ENCODE measurements at places on chromosomes 7 and 10.

DNA sequence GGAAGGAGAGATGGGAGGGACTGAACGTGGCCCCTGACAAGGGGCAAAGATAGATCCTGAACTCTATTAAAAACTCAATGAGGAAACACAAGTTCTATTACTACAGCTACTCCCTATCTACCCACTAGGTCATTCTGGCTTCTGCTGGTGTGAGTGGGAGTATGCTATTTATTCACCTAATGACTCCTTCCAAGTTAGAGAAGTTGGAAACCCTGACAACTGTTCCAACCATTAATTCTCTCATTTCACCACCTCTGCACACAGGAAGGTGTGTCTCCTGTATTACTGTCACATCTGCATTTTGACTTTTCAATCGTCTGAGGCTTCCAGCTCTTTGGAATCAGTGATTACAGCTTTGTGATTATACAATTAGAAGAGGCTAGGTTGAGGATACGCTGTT lies 169.4 kb upstream of the ADO start:
- DNase-seq = peak; percentile 61

- no peak for DNase-seq
These were observed 13.2 kb downstream of the POM121L12 start for GRCh38 chr7:53048638-53049037.

GRCh38 chr10:102731222-102731800 lies 12.4 kb upstream of the WBP1L start:
- no peak for DNase-seq

GRCh38 chr10:100731407-100732240 lies 13.8 kb upstream of the PAX2 start:
- no peak for DNase-seq

DNA sequence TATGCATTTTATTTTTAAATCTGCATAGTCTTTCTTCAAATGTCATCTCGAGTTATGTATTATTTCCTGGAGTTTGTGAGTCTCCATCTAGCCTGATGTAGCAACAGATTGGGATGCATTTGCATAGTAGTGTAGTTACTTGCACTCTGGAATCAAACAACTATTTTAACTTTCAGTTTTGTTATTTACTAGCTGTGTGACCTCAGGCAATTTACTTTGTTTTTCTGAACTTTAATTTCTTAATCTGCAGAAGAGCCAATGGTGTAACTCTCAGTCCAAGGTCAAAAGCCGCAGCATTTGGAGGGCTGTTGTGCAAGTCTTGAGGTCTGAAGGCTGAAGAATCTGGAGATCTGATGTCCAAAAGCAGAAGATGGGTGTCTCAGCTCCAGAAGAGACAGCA lies 175.8 kb upstream of the SORCS1 start:
- no peak for DNase-seq

- no peak for DNase-seq
These were observed 591.1 kb downstream of the SDK1 start for GRCh38 chr7:3892157-3892556.

- DNase-seq = peak; percentile 54
These were observed 28.7 kb upstream of the USP6NL start for GRCh38 chr10:11639849-11640764.

- DNase-seq = no peak
These were observed 15.5 kb upstream of the FAM3C start for GRCh38 chr7:121411597-121411979.

DNA sequence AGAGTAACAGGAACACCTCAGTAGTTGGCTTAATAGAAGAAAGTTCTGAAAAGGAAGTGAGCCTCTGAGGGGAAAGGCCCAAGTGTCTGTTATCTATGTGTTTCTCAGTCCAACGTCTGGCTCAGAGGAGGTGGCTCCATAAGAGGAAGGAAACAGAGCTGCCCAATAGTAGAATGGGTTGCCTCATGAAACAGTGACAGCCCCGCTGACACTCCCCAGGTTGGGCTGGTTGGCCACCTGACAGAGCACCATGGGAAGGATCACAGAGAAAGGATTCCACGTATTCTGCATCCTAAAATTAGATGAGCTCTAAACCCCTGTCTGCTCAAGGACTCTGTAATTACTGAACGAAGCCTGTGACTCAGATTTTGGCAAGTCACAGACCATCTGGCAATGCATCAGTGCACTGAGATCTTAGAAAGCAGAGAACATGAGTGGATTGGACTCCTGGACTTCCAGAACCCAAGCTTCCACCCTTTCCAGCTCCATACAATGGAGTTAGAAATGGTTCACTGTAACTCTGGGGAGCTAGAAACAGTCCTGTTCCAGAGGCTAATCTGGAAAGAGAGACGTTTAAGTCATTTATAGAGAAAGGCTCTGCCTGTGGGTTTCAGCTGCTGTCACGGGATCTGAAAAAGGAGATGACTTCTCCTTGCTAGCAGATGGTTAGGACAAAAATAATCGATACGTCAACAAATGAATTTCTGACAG lies 2.9 kb downstream of the PKD2L1 start:
- DNase-seq = peak; percentile 81

- no peak for DNase-seq
These were observed 110.7 kb downstream of the VIPR2 start for GRCh38 chr7:159033956-159034355.

- peak; percentile 5 for DNase-seq
These were observed 272.0 kb downstream of the HPSE2 start for GRCh38 chr10:98963608-98964007.

- no peak for DNase-seq
These were observed 11.4 kb upstream of the LRRC61 start for GRCh38 chr7:150311711-150312110.

- DNase-seq = no peak
These were observed 588.6 kb upstream of the MKI67 start for GRCh38 chr10:128714644-128715415.

DNA sequence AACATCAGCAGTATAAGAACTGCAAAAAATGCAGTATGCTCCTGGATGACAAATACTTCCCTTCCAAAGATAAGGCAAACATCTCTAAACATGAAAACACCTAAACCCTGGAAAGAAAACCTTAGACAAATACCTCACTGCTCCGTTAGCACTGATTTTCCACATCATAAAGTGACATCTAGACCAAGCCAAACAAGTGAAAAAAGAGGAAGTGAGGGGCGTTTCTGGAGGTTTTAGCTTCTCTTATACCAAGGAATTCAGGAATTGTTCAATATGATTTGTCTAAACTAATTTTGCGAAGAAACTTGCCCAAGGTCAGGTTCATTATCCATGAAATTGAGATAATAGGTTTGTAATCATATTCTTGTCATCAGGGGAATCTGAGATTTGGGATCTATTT lies 279.7 kb downstream of the ADRA2A start:
- DNase-seq = no peak

DNA sequence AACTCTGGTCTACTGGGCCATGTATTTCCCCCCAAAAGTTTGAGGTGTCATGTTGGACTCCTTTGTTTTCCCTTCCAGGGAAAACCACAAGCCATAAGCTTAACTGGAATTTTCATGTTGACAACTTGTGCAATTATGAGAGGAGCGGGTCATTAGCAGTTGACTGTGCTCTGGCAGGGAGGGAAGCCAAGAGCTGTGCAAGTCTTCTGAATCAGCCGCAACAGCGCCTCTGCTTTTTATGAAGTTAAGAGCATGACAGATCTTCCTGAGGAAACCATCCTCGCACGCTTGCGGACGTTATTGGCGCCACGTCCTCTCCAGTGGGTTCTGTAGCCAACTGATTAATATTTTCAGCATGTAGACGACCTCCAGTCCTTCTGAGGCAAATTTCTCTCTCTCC lies 148.7 kb upstream of the MKI67 start:
- DNase-seq = peak; percentile 73

DNA sequence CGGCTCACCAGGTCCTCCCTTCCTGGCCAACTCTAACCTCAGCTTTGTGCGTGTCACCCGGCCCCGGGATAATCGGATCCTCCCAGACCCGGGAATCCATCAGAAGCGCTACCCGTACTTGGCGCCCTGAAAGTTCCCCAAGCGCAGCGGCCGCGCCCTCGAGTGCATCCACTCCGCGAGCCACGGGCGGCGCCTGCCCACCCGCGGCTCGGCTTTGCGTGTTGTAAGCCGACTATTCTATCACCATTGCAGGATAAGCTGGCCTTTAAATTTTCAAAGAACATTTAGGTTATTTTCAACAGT lies 35.7 kb upstream of the EBLN1 start:
- DNase-seq = peak; percentile 71

GRCh38 chr7:85765698-85766298 lies 578.9 kb upstream of the SEMA3D start:
- DNase-seq = no peak

GRCh38 chr7:140060243-140060630 lies 2.5 kb downstream of the PARP12 start:
- DNase-seq = no peak

GRCh38 chr10:614139-614711 lies 75.2 kb downstream of the DIP2C start:
- DNase-seq = no peak

GRCh38 chr10:29248158-29248557 lies 40.7 kb upstream of the LYZL1 start:
- no peak for DNase-seq

- DNase-seq = no peak
These were observed 3.0 kb upstream of the JAZF1 start for GRCh38 chr7:28183627-28184026.

- DNase-seq = no peak
These were observed 104.7 kb downstream of the PARD3 start for GRCh38 chr10:34710391-34710751.

DNA sequence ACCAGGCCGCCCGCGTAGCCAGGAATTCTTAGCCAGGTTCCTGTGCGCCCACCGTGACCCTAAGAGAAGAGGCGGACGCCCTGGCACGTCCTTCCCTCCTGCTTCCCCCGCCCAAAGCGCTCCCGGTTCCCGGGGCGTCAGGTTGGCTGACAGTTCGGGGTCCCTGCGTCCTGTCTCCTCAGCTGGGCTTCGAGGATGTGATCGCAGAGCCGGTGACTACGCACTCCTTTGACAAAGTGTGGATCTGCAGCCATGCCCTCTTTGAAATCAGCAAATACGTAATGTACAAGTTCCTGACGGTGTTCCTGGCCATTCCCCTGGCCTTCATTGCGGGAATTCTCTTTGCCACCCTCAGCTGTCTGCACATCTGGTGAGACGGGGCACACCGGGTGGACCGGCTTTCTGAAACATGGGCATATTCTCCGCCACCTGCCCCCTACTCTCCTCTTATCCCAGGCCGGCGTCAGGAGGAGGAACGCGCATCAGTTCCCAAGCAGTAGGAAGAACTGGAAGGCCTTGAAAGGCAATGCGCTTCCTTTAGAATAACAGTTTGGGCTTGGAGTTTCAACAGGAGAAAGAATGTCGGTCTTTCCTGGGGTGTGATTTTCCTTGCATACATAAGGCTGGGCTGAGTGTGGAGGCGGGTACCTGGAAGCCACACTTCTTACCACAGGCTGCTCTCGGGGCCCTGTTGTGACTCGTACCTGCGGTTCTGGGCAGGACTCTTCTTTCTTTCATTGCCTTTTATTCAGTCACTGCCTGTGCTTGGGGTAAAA lies 728 bp downstream of the CAV2 start:
- DNase-seq = no peak

GRCh38 chr7:139646566-139646965 lies 123.1 kb downstream of the CLEC2L start:
- no peak for DNase-seq

GRCh38 chr7:48154792-48155413 lies 16.4 kb upstream of the ABCA13 start:
- DNase-seq = peak; percentile 74

GRCh38 chr10:10647331-10647730 lies 370.3 kb upstream of the CELF2 start:
- no peak for DNase-seq

- DNase-seq = no peak
These were observed 64.0 kb downstream of the CLEC2L start for GRCh38 chr7:139587535-139587934.

DNA sequence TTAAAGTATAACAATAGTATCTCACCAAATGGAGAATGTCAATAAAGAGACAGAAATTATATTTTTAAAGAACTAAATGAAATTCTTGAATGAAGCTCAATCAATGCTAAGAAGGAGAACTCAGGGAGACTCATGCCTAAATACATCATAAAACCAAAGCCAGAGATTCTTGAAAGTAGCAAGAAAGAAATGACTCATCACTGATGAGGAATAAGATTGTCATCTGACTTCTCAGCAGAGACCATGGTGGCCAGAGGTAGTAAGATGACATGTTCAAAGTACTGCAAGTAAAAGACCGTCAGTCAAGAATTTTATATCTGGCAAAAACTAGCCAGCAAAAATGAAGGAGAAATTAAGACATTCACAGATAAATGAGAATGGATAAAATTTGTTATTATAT lies 399.0 kb downstream of the GRID1 start:
- peak; percentile 28 for DNase-seq

- DNase-seq = no peak
These were observed 4.9 kb upstream of the VWA2 start for GRCh38 chr10:114234132-114234531.

- DNase-seq = peak; percentile 72
These were observed 266.3 kb downstream of the AHR start for GRCh38 chr7:17564678-17565212.

GRCh38 chr7:74228951-74229900 lies 19.4 kb downstream of the LAT2 start:
- peak; percentile 60 for DNase-seq

- peak; percentile 10 for DNase-seq
These were observed 79.5 kb upstream of the PCBD1 start for GRCh38 chr10:70967591-70968587.

GRCh38 chr7:157465891-157466866 lies 129.4 kb downstream of the DNAJB6 start:
- no peak for DNase-seq

GRCh38 chr7:131769241-131769640 lies 212.8 kb upstream of the PODXL start:
- DNase-seq = no peak

DNA sequence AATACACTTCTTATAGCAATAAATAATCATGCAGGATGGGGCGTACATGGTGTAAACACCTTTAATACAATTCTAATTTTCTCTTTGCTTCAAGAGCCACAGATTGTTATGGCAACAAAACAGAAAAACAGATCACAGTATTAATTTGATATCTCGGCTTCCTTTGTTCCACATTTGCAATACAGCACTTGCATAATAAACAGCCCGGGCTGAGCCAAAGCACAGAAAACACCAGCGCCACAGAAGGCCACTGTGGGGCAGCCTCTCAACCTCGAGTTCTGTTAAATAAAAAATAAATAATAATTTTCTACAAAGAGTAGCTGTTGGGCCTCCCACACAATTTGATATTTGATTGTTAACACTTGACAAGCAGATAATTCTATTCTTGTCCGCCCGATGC lies 255.9 kb downstream of the USP6NL start:
- DNase-seq = no peak

GRCh38 chr10:78689584-78689935 lies 379.2 kb upstream of the ZMIZ1 start:
- DNase-seq = no peak

GRCh38 chr7:55348502-55348901 lies 16.6 kb upstream of the LANCL2 start:
- no peak for DNase-seq

DNA sequence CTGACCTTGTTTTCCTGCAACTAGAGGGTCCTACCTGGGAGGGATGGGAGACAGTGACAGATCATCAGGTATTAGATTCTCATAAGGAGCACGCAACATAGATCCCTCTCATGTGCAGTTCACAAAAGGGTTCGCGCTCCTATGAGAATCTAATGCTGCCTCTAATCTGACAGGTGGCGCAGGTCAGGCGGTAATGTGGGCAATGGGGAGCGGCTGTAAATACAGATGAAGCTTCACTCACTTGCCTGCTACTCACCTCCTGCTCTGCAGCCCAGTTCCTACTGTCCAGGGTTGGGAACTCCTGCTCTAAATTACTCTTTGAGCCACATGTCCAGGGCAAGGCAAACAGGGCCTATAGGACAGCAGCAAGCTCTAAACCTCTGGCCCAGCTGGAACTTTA lies 46.2 kb downstream of the GFRA1 start:
- DNase-seq = no peak

- DNase-seq = no peak
These were observed 8.5 kb downstream of the AKR1B1 start for GRCh38 chr7:134450294-134451000.

All from suppressor macrophage treated with lipopolysaccharide for 1 hour (primary cell).